ENCODE measurements at places on chromosomes 7 and 10.

- no peak for DNase-seq
Observed at GRCh38 chr10:113937258-113937657, 82.8 kb downstream of the NHLRC2 start.

DNA sequence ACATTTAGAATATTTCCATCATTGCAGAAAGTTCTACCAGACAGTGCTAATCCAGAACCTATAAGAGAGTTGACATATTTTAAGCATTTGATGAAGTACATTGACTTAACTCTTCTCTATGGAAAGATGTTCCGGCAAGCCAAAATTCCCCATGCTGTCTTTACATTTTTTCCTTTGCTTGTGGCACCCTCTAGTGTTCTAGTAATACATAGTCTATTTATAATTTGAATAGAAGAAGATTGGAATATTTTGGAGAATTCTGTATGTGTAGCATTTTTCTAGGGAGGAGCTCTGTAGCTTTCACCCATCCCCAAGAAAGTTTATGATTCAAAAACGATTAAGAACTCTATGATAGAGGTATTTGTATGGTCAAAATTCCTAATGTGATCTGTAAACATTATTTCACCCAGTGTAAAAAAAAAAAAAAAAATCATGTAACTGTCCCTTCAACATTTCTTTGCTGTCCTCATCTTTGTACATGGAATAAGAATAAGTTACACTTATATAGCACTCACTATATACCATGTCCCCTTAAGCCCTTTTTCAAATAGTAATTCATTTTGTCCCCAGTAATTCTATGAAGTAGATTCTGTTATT, 33.2 kb downstream of the NRF1 start:
- DNase-seq: no peak

GRCh38 chr10:120209124-120209762, 247.8 kb upstream of the PLPP4 start:
- DNase-seq: no peak

- DNase-seq: no peak
Observed at GRCh38 chr7:158724658-158725505, 20.3 kb upstream of the NCAPG2 start.

DNA sequence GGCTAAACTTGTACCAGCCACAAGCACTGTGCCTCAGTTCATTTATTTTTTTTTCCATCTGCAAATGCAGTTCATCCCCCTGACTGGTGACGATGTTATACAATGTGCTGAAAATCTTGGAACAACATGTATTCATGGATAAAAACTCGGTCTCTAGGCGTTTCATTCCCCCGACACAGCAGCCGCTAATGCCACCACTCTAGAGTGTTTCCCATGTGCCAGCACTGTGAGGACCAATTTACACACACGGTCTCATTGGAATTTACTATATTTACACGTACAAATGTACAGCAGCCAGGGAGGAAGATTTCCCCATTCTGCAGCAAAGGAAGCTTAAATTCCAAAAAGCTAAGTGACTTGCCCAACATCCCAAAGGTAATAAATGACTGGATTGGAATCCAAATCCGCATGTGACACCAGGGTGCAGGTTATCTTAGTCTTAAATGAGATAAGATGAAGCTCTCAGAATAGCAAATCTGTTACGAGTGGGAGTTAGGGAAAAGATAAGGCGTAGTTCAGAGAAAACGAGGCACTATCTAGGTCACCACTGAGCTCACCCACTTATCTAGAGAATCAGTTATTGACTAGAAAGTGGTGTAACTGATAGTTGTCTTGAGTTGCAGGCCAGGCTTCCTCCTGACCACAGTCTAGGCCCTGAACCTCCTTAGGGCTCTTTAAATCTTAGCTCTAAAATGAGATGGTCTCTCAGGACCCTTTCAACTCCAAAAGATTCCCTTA, 36.7 kb downstream of the FAM107B start:
- DNase-seq: no peak

DNA sequence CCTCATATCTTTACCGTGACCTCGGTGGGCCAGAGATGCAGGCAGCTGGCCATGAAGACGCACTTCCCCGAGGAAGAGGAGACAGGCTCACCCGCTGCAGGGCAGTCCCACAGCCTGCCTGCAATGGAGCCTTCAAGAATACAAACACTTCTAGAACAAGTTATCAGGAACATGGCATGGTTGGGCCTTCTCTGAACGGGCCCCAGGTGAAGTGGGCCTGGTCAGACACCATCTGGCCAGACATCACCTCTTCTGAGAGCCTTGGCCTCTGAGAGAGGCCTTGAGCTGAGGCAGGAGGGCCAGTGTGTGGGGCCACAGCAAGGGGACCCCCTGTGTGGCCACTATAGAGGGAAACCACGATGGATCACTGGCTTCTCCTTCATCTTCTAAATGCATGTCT, 112.4 kb upstream of the GDF10 start:
- DNase-seq: no peak

DNA sequence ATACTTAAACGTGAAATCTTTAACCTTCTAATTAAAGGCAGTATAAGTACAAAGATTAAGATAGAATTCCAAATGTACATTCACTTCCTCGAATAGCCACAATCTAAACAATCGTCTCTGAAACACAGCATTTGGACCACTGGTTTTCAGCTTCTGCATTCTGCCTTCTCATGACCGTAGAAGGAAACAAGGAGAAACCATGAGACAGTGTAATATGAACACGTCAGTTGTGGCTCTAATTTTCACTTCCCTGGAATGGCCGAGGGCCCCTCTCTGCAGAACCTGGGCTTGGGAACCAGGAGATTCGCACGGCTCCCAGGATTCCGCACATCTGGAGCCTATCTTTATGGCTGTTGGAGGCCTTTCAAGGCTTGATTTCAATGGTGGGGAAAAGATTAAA, 189.3 kb downstream of the KLF6 start:
- DNase-seq: no peak

DNA sequence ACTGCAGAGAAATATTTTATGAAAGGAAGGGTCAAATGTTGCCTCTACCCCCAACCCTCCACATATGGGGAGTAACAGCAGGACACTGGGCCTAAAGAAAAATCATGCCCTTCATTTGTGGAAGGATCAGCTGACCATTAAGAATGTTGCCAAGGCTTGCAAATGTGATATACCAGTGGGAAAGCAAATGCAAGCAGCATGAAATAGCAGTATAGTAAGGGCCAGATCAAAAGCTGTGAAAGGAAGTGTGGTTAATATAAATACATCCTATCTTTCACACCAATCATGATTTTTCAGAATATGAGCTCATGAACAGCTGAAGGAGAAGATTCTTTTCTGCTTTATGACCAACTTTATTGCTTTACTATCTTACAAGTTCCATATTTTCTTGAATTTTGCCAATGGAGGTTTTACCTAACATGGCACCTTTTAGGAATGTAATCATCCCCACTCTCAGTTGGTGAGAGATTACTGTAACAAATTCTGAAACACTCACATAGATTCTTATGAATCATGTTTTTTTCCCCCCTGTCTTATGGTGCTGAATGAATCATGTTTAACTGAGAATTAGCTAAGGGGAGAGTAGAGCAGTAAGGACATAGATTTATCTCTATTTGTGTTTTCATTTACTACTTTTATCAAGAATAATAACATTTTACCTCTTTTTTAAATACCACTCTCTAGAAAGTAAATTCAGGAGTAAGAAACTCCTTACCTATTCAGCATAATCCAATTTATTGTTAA, 12.1 kb upstream of the ATAD1 start:
- no peak for DNase-seq

- DNase-seq: no peak
Observed at GRCh38 chr10:75858339-75858738, 426.9 kb downstream of the LRMDA start.

DNA sequence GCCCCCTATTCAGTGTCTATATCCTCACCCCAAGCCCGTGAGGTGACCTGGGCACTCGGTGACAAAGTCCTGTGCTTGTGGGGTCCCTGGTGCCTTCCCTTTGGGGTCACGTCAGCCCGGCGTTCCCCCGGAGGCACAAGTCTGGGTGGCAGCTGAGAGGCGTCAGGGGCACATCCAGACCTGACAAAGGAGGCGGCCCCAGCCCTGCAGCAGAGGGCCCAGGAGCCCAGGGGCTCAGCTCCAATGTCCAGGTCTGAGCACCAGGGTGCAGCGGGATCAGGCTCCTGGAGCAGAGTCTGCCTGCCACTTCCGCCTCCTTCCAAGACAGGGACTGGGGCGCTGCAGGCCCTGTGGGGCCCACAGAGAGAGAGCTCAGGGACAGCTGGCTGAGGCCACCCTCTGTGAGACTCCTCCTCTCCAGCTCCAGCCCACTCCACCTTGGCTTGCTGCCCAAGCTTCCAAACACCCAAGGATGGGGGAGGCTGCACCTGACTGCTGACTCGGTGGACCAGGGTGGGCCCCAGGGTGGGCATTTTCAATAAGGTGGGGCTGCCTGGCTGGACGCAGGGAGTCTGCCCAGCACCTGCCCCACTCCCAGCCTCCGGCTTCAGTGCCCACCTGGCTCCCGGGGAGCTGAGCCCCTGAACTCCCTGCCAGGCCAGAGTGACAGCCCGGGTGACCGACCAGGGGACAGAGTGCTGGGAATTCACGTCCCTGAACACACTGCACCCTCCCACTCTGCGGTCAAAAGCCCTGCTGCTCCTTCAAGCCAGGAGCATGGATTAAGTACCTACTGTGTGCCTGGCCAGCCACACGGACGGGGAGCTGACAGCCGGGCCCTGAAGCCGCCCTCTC, 1.0 kb upstream of the KNDC1 start:
- DNase-seq: no peak

GRCh38 chr10:5835446-5836095, 22.3 kb upstream of the GDI2 start:
- no peak for DNase-seq

- no peak for DNase-seq
Observed at GRCh38 chr10:114684084-114684821, 26.2 kb upstream of the ABLIM1 start.

- DNase-seq: no peak
Observed at GRCh38 chr7:141490474-141490873, 60.7 kb upstream of the AGK start.

- no peak for DNase-seq
Observed at GRCh38 chr7:96246919-96247318, 75.0 kb downstream of the SLC25A13 start.

DNA sequence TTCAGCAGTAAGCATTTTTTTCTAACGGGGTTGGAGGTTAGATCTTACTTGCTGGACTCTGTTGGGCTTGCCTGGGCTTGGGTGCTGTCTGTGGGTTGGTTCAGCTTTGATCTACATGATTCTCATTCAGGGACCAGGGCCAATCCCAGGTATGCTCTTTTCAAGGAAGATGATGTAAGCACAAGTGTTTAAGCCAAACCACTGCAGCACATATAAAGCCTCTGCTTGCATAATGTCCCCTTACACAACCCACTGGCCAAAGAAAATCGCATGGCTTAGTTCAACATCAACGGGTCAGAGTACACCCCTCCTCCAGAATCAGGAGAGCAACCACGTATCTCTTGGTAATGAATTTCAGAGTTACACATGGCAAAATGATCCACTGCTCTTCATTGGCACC, 83.9 kb downstream of the DNAJB9 start:
- no peak for DNase-seq

DNA sequence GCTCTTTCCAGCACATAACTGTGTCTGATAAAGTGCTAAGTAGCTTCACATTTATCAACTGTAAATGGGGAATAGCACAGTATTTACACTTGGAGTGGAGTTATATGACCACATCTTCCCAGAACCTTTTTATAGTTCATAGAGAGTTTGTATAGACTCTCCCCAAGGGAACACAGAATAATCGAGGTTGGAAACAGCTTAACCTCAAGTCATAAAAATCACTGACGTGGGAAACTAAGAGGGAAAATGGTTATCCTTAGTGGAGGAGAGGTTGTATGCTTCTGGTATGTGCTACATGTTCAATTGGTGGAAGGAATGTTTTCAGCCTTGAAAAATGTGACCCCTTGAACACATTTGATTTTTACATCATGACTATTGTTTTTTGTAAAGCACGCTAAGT, 167.9 kb upstream of the KIAA1217 start:
- no peak for DNase-seq

GRCh38 chr10:80462981-80463741, 9.1 kb downstream of the TSPAN14 start:
- no peak for DNase-seq

GRCh38 chr10:80700252-80700651, 162.6 kb downstream of the SH2D4B start:
- DNase-seq: no peak

DNA sequence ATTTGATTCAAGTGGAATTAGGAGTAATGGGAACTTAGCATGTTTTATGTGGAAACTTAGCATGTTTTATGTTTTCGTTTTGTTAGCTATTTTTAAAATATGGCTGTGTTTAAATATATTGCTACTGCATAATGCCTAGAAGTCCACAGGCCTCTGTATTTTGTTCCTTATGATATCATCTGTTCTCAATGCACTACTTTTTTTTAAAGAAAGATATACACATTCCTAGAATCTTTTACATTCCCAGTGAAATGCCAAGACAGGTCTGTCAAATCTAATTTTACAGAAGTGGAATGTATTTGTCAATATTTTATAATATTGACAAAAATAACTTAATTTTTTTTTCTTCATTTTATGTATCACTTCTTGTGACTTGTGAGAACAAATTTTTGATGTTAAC, 51.6 kb downstream of the ST7 start:
- DNase-seq: no peak

DNA sequence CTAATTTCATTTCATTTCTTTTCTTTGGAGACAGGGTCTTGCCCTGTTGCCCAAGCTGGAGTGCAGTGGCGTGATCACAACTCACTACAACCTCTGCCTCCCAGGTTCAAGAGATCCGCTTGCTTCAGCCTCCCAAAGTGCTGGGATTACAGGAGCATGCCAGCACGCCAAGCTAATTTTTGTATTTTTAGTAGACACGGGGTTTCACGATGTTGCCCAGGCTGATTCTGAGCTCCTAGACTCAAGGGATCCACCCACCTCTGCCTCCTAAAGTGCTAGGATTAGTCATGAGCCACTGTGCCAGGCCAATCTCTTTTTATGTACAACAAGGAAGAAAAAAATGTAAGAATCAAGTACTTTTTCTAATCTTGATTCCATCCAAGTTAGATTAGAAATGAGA, 10.7 kb upstream of the KMT2E start:
- DNase-seq: no peak

- peak; percentile 13 for DNase-seq
Observed at GRCh38 chr10:61896854-61897661, 4.4 kb upstream of the ARID5B start.

DNA sequence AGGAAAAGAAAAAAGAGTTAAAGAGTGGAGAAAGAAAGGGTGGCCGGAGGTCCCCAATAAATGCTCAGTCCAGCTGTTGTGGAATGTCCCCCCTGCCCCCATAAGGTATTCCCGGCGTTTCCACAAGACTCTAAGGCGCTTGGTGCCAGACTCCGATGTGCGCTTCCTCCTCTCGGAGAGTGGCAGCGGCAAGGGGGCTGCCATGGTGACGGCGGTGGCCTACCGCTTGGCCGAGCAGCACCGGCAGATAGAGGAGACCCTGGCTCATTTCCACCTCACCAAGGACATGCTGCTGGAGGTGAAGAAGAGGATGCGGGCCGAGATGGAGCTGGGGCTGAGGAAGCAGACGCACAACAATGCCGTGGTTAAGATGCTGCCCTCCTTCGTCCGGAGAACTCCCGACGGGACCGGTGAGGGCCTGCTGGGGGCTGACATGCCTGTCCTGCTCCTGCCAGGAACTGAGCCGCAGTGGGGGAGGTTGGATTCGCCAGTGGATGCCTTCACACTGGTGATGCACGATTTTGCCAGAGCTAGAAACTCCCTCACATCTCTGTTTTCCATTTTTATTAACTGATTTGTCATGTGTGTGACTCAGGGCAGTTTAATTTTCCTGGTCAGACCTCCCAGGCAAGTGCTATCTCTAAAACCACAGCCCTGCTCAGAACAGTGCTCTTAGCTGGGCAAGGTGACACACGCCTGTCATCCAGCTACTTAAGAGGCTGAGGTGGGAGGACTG, 34.2 kb downstream of the TACR2 start:
- no peak for DNase-seq

All from effector memory CD4-positive, alpha-beta T cell (primary cell).